Neural crest cell (in vitro differentiated cells): ENCODE measurements at places on chromosomes 3 and 15. TPM values are rescaled to one million over a fixed set of nuclear protein-coding genes. Genes with fewer than 3 reads are reported as not detected.

Gene CXCR6
- not detected in 2 replicates for total RNA-seq

Gene SPSB4
- 33.2 and 35.1 TPM in 2 replicates for total RNA-seq

- H3K27me3 ChIP-seq, result no peaks in the 10 kb centered on the region
- no peak for DNase-seq
- H3K27ac ChIP-seq, result no peak overlapping the region
These were observed 55.0 kb upstream of the TIPARP start for GRCh38 chr3:156619376-156619775.

Gene GNAT1
- not detected in 2 replicates for total RNA-seq

GRCh38 chr3:134592806-134593205, 58.0 kb downstream of the KY start:
- H3K4me1 ChIP-seq, result no peaks in the 10 kb centered on the region
- DNase-seq, result no peak
- no peak overlapping the region for H3K27ac ChIP-seq
- H3K36me3 ChIP-seq, result no peaks in the 10 kb centered on the region

GRCh38 chr3:112871735-112872134, 25.1 kb upstream of the CD200R1L start:
- H3K4me3 ChIP-seq, result no peak overlapping the region
- DNase-seq, result no peak
- H3K27ac ChIP-seq, result no peak overlapping the region
- no peaks in the 10 kb centered on the region for H3K27me3 ChIP-seq
- no peaks in the 10 kb centered on the region for H3K4me1 ChIP-seq

- no peak for DNase-seq
- H3K4me3 ChIP-seq, result no peak overlapping the region
- H3K27me3 ChIP-seq, result peaks cover 6% of the 10 kb centered on the region
- H3K36me3 ChIP-seq, result no peaks in the 10 kb centered on the region
- H3K27ac ChIP-seq, result no peak overlapping the region
These were observed 111.1 kb upstream of the ABI3BP start for GRCh38 chr3:101104321-101104720.

- no peak for DNase-seq
- H3K36me3 ChIP-seq, result no peaks in the 10 kb centered on the region
- no peak overlapping the region for H3K4me3 ChIP-seq
- no peaks in the 10 kb centered on the region for H3K27me3 ChIP-seq
These were observed 103.8 kb downstream of the NR1D2 start for GRCh38 chr3:24048843-24049242.
